SJSA1 (cell line): ENCODE measurements at places on chromosomes 5 and 9. TPM values are rescaled to one million over a fixed set of nuclear protein-coding genes. Genes with fewer than 3 reads are reported as not detected.

DNA sequence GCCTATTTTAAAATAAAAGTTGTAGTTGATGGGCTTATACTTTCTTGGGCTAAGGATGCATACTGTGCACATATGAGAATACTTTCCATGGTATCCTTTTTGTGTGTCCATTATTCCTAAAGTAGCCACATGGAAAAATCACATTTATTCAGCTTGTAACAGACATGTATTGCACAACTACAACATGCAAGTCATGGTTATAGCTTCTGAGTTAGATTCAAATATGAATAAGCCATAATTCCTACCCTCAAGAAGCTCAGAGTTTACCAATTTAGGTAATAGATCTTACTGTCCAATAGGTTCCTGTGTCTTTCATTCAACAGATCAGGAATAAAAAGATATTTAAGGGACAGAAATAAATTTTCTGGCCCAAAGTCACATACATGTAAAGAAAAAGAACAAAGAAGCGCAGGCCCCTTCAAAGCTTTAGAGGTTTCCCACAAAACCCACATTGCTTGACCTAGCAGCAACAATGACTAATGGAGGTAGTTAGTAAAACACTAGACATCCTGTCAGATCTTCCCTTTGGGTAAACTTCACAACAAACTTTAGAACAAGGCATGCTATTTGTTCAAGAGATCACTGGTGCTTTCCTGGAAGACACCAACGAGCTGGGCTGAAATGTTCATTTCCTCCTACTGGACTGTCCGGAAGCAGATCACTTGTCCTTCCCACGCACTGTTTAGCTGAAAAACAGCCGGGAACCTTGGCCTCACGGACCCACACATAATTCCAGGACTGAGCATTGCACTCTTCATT lies 78.4 kb upstream of the ITGA1 start:
- no peaks in the 10 kb centered on the region for H3K27me3 ChIP-seq
- H3K4me1 ChIP-seq = peaks cover 18% of the 10 kb centered on the region
- H3K27ac ChIP-seq = no peak overlapping the region
- no peaks in the 10 kb centered on the region for H3K36me3 ChIP-seq

The LCN15 gene
- total RNA-seq = not detected in 2 replicates

DNA sequence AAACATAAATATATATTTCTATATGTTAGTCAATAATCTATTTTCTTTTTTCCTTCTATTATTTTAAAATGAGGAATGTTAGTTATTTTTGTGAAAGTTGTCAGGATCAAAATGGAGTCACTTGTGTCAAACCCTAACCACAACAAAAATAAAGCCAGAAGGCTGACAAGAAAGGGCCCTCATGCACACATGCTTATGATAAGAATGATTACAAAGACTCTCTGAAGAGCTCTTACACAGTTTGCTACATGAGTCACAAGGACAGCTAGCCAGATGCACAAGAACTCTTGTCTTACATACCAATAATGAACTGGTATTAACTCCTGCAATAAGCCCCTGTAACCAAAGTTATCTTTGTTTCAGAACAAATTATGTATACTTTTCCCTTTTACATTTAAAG lies 64.7 kb downstream of the GGTA1 start:
- no peak overlapping the region for H3K4me3 ChIP-seq
- H3K27me3 ChIP-seq = peaks cover 19% of the 10 kb centered on the region
- no peaks in the 10 kb centered on the region for H3K4me1 ChIP-seq
- no peak overlapping the region for H3K27ac ChIP-seq
- no peaks in the 10 kb centered on the region for H3K36me3 ChIP-seq

DNA sequence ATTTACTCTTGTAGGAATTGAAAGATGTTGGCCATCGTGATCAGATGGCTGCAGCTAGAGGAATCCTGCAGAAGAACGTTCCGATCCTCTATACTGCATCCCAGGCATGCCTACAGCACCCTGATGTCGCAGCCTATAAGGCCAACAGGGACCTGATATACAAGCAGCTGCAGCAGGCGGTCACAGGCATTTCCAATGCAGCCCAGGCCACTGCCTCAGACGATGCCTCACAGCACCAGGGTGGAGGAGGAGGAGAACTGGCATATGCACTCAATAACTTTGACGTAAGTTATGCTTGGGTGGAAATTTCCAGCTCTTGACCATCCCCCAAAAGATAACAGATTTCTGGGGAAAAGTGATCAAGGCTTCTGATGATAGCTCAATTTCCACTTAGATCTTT lies 50.6 kb downstream of the LRRTM2 start:
- DNase-seq = no peak
- H3K36me3 ChIP-seq = peaks cover 74% of the 10 kb centered on the region
- H3K4me1 ChIP-seq = no peaks in the 10 kb centered on the region

- no peak overlapping the region for H3K27ac ChIP-seq
- no peak for DNase-seq
- H3K27me3 ChIP-seq = no peaks in the 10 kb centered on the region
- no peak overlapping the region for H3K4me3 ChIP-seq
Measured at GRCh38 chr9:24899463-24899862, 353.8 kb upstream of the IZUMO3 start.

The DBH gene
- total RNA-seq = not detected in 2 replicates

- no peaks in the 10 kb centered on the region for H3K36me3 ChIP-seq
- H3K27ac ChIP-seq = no peak overlapping the region
- no peak for DNase-seq
Measured at GRCh38 chr9:93899609-93900435, 55.3 kb downstream of the BARX1 start.

GRCh38 chr5:151903243-151903653 lies 21.4 kb downstream of the GLRA1 start:
- H3K36me3 ChIP-seq = no peaks in the 10 kb centered on the region
- no peaks in the 10 kb centered on the region for H3K27me3 ChIP-seq
- no peak overlapping the region for H3K27ac ChIP-seq
- H3K4me1 ChIP-seq = peaks cover 47% of the 10 kb centered on the region

- no peak for DNase-seq
- H3K27ac ChIP-seq = peak overlapping the region; percentile 99
- H3K36me3 ChIP-seq = peaks cover 56% of the 10 kb centered on the region
- H3K27me3 ChIP-seq = no peaks in the 10 kb centered on the region
Measured at GRCh38 chr5:172769342-172769615, 1.7 kb downstream of the DUSP1 start.

The TMEFF1 gene
- total RNA-seq = 1.3 and 9.3 TPM in 2 replicates

The ARHGEF37 gene
- 0.25 and 0.32 TPM in 2 replicates for total RNA-seq

DNA sequence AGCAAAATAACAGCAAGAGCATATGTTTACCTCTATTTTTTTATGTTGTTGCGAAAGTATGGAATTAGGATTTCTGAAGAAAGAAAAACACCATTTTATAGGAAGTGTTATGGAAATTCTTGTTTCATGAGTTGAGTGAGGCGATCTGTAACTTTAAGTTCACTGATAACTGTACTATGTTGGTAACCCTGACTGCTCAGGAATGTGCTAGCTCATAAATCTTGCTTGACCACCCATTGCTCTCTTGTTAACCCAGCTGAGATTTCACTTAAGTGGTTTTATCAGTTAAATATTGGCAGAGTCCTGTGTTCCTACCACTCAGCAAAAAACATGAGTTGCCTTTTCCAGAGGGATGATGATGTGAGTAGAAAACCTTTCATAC lies 91.1 kb upstream of the STARD4 start:
- DNase-seq = no peak
- no peak overlapping the region for H3K4me3 ChIP-seq
- no peak overlapping the region for H3K27ac ChIP-seq
- no peaks in the 10 kb centered on the region; the same call in 1 of the 2 replicates for H3K27me3 ChIP-seq
- no peaks in the 10 kb centered on the region for H3K36me3 ChIP-seq

The PCDHB13 gene
- total RNA-seq = 1.3 and 1.7 TPM in 2 replicates

DNA sequence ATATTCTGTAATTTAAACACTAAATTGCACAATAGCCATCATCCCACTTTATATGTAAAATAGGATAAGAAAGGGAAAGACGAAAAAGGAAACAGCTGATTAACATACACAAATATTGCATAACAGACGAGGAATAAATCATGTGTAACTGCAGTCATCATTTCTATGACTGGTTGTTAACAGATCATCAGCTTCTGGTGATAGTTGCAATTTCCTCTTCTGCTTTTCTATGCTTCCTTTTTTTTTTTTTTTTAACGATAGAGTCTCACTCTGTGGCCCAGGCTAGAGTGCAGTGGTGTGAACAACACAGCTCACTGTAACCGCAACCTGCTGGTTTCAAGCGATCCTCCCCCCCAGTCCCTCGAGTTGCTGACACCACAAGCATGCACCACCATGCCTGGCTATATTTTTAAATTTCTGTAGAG lies 22.5 kb upstream of the JAKMIP2 start:
- H3K27me3 ChIP-seq = peaks cover 5% of the 10 kb centered on the region; the same call in 1 of the 2 replicates
- H3K36me3 ChIP-seq = no peaks in the 10 kb centered on the region
- DNase-seq = no peak
- peaks cover 5% of the 10 kb centered on the region for H3K4me1 ChIP-seq

The ADAMTS13 gene
- total RNA-seq = 0.24 and 0.88 TPM in 2 replicates

The PCDH12 gene
- total RNA-seq = not detected in 2 replicates

The TPPP gene
- not detected in 2 replicates for total RNA-seq

- no peak overlapping the region for H3K27ac ChIP-seq
- no peaks in the 10 kb centered on the region for H3K27me3 ChIP-seq
- DNase-seq = no peak
- H3K4me3 ChIP-seq = no peak overlapping the region
- H3K4me1 ChIP-seq = peaks cover 3% of the 10 kb centered on the region; the same call in 1 of the 2 replicates
Measured at GRCh38 chr5:159743234-159743633, 173.0 kb upstream of the ADRA1B start.

- no peaks in the 10 kb centered on the region for H3K27me3 ChIP-seq
- no peak overlapping the region for H3K4me3 ChIP-seq
- no peak overlapping the region for H3K27ac ChIP-seq
- H3K4me1 ChIP-seq = no peaks in the 10 kb centered on the region
- peaks cover 41% of the 10 kb centered on the region for H3K36me3 ChIP-seq
Measured at GRCh38 chr5:168813184-168813968, 234.2 kb upstream of the PANK3 start.

DNA sequence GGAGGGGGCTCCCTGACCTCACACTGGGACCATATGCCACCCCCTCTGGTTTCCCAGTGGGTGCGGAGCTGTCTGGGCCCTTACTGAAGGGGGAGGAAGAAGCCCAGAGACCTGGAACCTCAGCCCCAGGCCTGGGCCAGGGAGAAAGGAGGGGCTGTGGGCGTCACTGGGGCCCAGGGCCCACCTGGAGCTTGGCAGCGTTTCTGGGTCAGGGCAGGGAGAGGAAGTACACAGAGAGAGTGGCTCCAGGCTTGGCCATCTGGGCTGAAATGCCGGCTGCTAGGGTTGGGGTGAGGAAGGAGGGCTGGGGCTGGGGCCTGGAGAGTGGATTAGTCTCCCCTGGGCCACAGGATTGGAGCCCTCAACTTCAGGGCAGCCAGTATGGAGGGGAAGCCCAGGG lies 6.4 kb upstream of the DAB2IP start:
- H3K36me3 ChIP-seq = no peaks in the 10 kb centered on the region
- no peak overlapping the region for H3K27ac ChIP-seq
- H3K4me3 ChIP-seq = no peak overlapping the region
- DNase-seq = no peak
- H3K27me3 ChIP-seq = 0 out of 2 replicates have a peak, but pooled peaks cover 8% of the 10 kb centered on the region

- H3K4me3 ChIP-seq = no peak overlapping the region
- H3K27ac ChIP-seq = no peak overlapping the region
- no peaks in the 10 kb centered on the region for H3K27me3 ChIP-seq
- H3K36me3 ChIP-seq = no peaks in the 10 kb centered on the region
- no peaks in the 10 kb centered on the region for H3K4me1 ChIP-seq
Measured at GRCh38 chr5:179321206-179321987, 23.9 kb downstream of the ADAMTS2 start.

DNA sequence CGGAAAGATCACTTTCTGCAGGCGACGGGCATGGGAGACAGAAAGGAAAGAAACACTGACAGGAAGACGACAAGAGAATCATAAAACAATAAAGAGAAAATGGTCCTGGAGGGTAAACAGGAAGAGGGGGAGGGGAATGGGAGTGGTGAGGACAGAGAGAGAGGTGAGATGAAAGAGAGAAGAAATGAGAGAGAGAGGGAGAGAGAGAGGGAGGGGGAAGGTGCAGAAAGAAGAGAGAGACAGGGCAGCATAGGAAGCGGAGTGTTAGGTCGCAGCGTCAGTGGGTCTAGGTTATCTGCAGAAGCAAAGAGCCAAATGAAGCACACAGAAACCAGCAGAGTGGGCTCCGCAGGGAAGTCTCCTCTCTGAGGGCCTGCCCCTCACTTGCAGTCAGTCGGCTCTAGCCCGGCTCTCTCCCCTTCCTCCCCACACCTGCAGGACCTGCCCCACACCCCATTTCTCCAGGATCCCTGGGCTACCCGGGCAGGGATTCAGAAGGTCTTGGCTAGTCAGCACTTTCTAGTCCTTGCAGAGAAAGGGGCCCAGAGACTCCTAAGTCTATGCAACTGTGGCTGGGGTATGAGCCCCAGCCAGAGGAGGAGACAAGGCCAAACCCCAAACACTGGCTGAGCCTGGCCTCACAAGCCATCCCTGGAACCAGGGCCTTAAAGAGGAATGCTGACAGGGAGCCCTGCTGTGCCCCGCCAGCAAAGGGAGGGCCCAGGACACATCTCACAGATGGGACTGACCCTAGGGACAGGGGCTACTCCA lies 29.7 kb upstream of the MEIKIN start:
- peak; percentile 44 for DNase-seq
- H3K4me3 ChIP-seq = no peak overlapping the region
- no peaks in the 10 kb centered on the region for H3K27me3 ChIP-seq
- no peaks in the 10 kb centered on the region for H3K4me1 ChIP-seq
- H3K36me3 ChIP-seq = no peaks in the 10 kb centered on the region
- H3K27ac ChIP-seq = no peak overlapping the region
